Activated CD4-positive, alpha-beta T cell treated with anti-CD3 and anti-CD28 coated beads for 1 hour (primary cell): ENCODE measurements at places on chromosomes 3 and 15.

- no peak for DNase-seq
Measured at GRCh38 chr15:33071451-33071850, 123.1 kb downstream of the FMN1 start.

DNA sequence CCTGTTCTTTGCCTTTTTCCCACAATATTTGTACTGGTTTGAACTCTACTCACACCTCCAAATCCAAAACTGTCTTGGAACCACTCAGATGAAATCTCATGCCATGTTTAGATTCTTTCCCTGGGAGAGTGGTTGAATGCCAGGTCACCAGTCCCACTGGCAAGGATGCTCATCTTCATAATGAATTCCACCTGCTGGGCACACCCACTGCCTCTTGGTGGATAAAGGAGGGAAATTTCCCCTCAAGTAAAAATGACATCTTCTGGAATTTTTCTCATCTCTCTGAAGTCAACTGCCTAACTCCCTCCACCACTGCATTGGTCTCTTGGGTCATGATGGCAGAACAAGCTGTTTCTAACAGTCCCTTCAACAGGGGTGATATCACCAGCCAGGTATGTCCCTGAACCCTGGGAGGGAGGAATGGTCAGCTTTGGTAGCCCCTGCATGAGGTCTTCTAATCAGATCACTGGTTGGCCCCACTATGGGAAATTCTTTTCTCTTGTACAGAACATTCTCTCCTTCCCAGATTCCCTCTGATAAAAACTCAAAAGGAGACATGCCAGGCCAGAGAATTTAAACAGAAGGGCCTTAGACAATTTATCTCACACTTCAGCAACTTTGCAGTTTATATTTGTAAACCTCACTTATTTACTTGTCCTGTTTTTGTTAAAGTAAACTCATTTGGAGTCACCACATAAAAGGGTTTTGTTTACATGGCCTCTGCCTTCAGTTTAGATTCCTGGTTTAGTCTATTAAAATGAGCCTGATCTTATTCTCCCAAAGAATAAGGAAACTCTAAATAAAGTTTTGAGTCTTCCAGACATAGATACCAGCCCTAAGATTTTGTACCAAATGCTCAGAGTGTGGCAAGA lies 143.4 kb downstream of the WNT5A start:
- no peak for DNase-seq

- DNase-seq: no peak
Measured at GRCh38 chr15:91535856-91536500, 317.5 kb upstream of the SLCO3A1 start.

DNA sequence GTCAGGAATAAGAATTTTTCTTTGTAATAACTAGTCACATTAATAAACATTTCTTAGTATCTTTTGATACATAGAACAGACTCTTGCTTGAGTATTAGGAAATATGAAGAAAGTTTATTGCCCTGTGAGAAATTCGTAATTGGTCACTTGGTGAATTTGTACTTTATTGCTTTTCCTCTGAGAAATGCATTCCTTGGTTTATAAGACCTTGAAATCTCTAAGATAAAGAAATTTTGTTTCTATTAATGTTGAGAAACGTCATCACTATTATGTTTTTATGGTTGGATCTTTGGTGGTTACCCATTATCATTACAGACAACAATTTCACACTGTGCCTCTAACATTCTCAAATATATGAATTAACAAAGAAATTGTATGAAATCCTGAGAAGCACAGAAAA lies 652.0 kb upstream of the NECTIN3 start:
- DNase-seq: no peak

GRCh38 chr3:95971573-95971972 lies 842.8 kb upstream of the EPHA6 start:
- DNase-seq: no peak

DNA sequence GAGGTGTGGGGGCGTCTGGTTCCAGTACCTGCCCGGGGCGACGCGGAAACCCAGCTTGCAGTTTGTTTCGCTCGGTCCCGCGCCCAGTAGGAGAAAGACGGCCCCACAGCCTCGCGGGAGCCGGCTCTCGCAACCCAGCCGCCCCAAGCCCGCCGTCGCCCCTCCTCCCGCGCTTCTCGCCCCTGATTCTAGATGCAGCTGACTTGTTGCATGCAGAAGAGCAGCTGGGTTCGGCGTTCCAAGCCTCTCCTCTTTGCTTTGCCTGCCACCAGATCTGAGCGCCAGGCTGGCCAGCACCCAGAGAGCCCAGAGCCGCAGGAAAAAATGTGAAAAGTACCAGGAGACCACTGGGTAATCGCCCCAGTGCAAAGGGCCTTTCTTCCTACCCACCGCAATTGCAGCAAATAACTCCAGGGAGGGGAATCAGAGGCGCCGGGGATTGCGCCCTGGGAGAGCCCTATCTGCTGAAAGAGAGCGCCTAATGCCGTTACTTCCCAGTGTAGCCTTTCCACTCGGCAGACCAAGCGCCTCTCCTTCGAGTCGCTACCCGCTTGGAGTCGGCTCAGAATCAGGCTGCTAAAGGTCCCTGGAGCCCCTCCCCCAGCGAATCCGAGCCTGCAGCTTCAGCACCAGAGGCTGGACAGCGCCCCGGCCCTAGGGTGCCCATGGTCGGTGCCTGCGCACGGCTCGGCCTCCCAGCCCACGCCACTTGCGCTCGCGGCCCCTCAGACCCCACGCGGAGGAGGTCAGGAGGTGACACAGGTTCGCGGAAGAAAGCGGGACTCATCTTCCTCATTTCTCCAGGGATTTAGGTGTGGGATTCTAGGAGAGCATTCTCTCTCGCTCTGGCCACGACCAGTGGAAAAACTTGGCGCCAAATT lies 15.7 kb upstream of the AEN start:
- DNase-seq: no peak

- DNase-seq: no peak
Measured at GRCh38 chr15:49741712-49742111, 120.9 kb downstream of the DTWD1 start.
